Regular cardiac myocyte (primary cell): ENCODE measurements at places on chromosomes 2 and 18. TPM values are rescaled to one million over a fixed set of nuclear protein-coding genes. Genes with fewer than 3 reads are reported as not detected.

REEP1 gene
- total RNA-seq, result under 0.01 and 0.28 TPM in 2 replicates

TXNDC2 gene
- not detected in 2 replicates for total RNA-seq

ERICH2 gene
- total RNA-seq, result not detected in 2 replicates

ELOA2 gene
- total RNA-seq, result not detected in 2 replicates

HOXD11 gene
- under 0.01 and 0.28 TPM in 2 replicates for total RNA-seq

CDH7 gene
- not detected in 2 replicates for total RNA-seq

HOXD10 gene
- total RNA-seq, result under 0.01 and 0.19 TPM in 2 replicates

KIF5C gene
- 0.28 and 0.38 TPM in 2 replicates for total RNA-seq

TACR1 gene
- total RNA-seq, result 0.19 and 0.56 TPM in 2 replicates

VAMP5 gene
- 35.8 and 68.6 TPM in 2 replicates for total RNA-seq

DCDC2C gene
- not detected in 2 replicates for total RNA-seq

CHRND gene
- total RNA-seq, result not detected in 2 replicates

GAREM2 gene
- total RNA-seq, result 0.58 and 1.4 TPM in 2 replicates

SLC4A5 gene
- under 0.01 TPM in 1 of 2 replicates, not detected in the other for total RNA-seq

CDKL4 gene
- total RNA-seq, result 1.7 and 11.8 TPM in 2 replicates

MYO5B gene
- total RNA-seq, result 0.28 and 0.38 TPM in 2 replicates

ANKRD62 gene
- total RNA-seq, result under 0.01 TPM in 1 of 2 replicates, not detected in the other

GKN1 gene
- not detected in 2 replicates for total RNA-seq

DIPK1C gene
- total RNA-seq, result not detected in 2 replicates

DPP10 gene
- not detected in 2 replicates for total RNA-seq

CYP1B1 gene
- total RNA-seq, result 33.9 and 165 TPM in 2 replicates

ANO7 gene
- total RNA-seq, result 0.38 and 0.85 TPM in 2 replicates

BCL2 gene
- 1.5 and 3.1 TPM in 2 replicates for total RNA-seq

AP1S3 gene
- 18.0 and 28.0 TPM in 2 replicates for total RNA-seq

CNGA3 gene
- total RNA-seq, result not detected in 2 replicates

CD8B2 gene
- not detected in 2 replicates for total RNA-seq

IL18RAP gene
- total RNA-seq, result not detected in 2 replicates

SKOR2 gene
- total RNA-seq, result not detected in 2 replicates

C2orf78 gene
- not detected in 2 replicates for total RNA-seq

AOX1 gene
- 54.4 and 96.4 TPM in 2 replicates for total RNA-seq

ROCK2 gene
- total RNA-seq, result 38.1 and 47.4 TPM in 2 replicates

ZSWIM2 gene
- total RNA-seq, result under 0.01 TPM in 2 replicates
